Lung microvascular endothelial cell (primary cell): ENCODE measurements at places on chromosomes 2 and 18. TPM values are rescaled to one million over a fixed set of nuclear protein-coding genes. Genes with fewer than 3 reads are reported as not detected.

GRCh38 chr2:99786636-99787390 is 297.0 kb upstream of the REV1 start:
- DNase-seq: no peak

DNA sequence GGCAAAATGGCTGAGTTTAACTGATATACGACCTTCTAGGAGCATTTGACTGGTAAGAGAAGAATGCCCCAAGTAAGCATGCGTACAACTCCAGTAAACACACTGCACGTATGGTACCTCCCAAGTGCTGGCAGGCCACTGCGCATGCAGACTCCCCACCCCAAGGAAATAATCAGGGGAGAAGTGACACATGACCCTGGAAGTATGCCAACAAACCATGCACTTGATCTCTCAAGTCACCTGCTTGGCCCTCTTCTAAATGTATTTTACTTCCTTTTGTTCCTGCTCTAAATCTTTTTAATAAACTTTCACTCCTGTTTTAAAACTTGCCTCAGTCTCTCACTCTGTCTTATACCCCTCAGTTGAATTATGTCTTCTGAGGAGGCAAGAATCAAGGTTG is 129.8 kb upstream of the COL5A2 start:
- DNase-seq: no peak

- no peak for DNase-seq
Observed at GRCh38 chr2:167048829-167049228, 160.5 kb downstream of the XIRP2 start.

- no peak for DNase-seq
Observed at GRCh38 chr2:162113088-162113775, 38.8 kb downstream of the GCG start.

GRCh38 chr2:109409321-109410038 is 204.3 kb downstream of the SEPTIN10 start:
- DNase-seq: no peak

DNA sequence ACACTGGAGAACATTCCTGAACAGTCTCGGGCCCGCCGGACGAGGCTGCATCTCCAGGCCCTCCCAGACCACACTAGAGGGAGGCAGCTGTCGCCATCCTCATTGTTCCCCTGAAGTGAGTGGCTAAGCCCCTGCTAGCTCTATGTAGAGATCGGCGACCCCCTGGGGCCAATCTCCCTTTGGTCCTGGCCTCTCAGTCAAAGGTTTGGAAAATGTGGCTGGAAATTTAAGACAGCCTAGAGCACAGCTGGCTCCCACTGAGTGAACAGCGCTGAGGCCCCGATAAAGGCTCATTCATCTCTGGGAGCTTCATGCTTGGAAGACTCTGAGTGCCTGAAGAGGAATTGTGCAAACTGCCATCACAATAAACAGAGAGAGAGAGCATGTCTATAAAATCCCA is 360.3 kb downstream of the CLIP4 start:
- DNase-seq: no peak

DNA sequence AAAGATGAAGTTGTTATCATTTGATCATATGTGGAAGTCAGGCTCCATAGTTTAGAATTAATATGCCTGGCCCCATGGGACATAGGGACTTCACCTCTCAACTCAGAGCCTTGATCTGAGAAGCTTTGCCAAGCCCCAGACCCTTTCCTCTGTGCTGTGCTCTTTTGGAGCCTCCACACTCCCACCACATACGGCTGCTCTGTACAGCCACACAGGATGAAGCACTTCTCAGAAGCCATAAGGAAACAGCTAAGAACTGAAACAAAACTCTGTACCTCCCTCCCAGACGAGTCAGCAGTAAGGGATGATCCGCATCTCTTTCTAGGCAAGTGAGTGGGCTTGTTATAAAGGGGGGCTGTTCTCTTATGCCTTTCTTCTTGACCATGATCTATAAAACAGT is 66.5 kb downstream of the CAB39 start:
- peak; percentile 26 for DNase-seq

GRCh38 chr2:147636238-147636882 is 208.5 kb upstream of the ACVR2A start:
- DNase-seq: no peak

- DNase-seq: no peak
Observed at GRCh38 chr18:12373116-12373770, 3.8 kb downstream of the AFG3L2 start.

GRCh38 chr2:45649858-45650811 is 1.3 kb upstream of the PRKCE start:
- peak; percentile 67 for DNase-seq

- DNase-seq: no peak
Observed at GRCh38 chr2:208579678-208580077, 173.1 kb downstream of the PTH2R start.

DNA sequence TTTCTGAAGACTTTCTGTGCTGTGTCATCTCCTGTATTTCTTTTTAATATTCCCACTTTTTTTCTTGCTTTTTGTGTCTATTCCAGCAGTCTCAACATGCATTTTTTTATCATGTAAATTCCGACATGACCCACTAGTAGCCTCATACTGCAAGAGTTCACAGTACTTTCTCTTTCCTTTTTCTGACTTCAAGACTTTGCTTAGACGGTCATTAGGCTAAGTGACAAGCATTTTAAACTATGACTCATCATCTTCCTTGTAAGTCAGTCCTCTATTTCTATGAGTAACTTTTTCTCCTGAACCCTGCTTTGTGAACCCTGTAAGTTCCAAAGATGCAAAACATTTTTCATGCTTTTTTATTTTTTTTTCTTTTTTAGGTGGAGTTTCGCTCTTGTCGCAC is 381.2 kb downstream of the TXNL1 start:
- no peak for DNase-seq

DNA sequence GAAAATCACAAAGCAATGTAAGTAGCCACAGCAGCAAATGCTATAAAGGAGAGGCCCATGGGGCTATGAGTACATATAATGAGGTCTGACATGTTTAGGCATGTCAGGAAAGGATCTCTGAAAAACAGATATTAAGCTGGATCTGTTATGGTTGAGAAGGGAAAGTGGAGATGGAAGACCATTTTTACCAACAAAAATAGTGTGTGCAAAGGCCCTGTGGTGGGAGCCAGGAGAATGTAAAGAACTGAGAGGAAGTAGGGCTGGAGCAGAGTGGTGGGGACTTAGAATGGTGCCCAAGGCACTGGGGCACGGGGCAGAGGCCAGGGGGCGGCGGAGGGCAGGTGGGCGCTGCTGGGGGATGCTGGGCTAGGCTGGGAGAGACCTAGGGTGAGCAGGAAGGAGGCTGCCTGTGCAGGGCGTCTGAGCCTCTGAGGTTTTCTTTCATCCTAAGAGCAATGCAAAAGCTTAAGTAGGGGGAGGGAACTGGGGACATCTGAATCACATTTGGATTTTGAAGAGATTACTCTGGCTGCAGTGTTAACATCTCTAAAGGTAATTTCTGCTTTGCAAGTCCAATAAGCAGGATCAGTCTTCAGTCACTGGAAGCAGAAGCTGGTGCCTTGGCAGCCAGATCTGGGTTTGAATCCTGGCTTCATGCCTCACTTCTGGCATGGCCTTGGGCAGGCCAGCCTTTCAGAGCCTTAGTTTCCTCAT is 4.9 kb upstream of the AGFG1 start:
- no peak for DNase-seq

GRCh38 chr18:58402951-58403702 is 225.8 kb downstream of the ALPK2 start:
- no peak for DNase-seq

GRCh38 chr2:199955339-199956061 is at the start of the genes MAIP1 and TYW5:
Gene MAIP1 (plus strand): TSS chr2:199955582. CDS start chr2:199955799, 217 bp downstream.
Gene TYW5 (minus strand): TSS chr2:199955491. CDS start chr2:199955470, 21 bp downstream.
- DNase-seq: peak; percentile 85

- no peak for DNase-seq
Observed at GRCh38 chr2:25701801-25702200, 28.4 kb upstream of the DTNB start.

- peak; percentile 73 for DNase-seq
Observed at GRCh38 chr2:96145036-96145847, at the start of gene DUSP2. Gene DUSP2 (minus strand): TSS chr2:96145440. CDS start chr2:96145354, 86 bp downstream.

GRCh38 chr2:239370876-239371725 is 29.7 kb downstream of the HDAC4 start:
- no peak for DNase-seq

GRCh38 chr2:11160256-11160655 is 5.0 kb downstream of the SLC66A3 start:
- DNase-seq: no peak

DNA sequence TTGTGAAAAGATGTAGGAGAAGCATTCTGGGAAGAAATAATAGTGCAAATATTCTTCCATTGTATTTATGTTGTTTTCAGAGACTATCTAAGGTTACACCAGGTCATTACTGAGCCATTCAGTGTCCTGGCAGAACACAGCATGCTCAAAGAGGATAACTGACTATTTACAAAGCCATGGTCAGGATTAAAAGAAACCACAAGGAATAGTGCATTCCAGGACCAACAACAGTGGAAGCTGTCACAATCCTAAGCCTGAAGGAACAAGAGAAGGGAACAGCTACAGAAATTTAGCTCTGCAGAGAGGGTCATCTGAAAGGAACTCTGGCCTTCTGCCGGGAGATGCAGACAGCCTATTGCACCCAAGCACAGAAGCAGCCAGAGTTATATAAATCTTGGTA is 116.7 kb downstream of the DSC3 start:
- no peak for DNase-seq

DNA sequence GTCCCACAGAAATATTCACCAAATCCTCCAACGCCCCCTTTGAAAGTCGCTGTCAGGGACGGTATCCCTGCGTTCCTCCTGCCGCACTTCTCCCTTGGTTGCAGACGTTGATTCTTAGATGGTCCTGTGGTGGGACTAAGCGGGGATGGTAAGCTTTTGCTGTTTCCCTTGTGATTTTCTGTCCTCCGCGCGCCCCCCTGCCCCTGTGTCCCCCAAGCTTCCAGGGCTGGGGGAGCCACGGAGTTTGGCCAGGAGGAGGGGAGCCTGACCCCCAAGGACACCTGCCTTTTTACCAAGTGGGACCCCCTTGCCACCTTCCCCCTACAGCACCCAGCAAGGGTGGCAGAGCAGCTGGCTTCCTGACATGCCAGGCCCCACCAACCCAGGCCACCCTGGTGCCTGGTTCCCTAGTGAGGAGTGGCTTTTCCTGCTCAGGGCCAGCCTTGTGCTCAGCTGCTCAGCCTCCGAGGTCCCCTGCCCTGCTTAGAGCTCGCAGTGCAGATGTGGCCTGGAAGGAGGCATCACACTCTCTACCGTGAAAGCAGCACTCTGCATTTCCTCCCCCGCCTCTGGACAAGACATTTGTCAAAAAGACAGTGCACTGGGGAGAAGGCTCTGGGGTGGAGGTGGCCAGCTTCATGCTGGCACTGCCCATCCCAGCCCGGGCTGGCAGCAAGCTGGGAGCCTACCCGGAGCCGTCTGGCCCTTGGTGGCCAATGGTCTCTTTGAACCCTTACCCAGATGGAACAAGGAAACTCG is 49.4 kb downstream of the TWIST2 start:
- DNase-seq: no peak

- no peak for DNase-seq
Observed at GRCh38 chr2:234145511-234145910, 95.0 kb downstream of the SPP2 start.

- DNase-seq: no peak
Observed at GRCh38 chr2:181841079-181841478, 50.5 kb upstream of the ITPRID2 start.

- no peak for DNase-seq
Observed at GRCh38 chr2:165847001-165847400, 53.0 kb upstream of the GALNT3 start.

DNA sequence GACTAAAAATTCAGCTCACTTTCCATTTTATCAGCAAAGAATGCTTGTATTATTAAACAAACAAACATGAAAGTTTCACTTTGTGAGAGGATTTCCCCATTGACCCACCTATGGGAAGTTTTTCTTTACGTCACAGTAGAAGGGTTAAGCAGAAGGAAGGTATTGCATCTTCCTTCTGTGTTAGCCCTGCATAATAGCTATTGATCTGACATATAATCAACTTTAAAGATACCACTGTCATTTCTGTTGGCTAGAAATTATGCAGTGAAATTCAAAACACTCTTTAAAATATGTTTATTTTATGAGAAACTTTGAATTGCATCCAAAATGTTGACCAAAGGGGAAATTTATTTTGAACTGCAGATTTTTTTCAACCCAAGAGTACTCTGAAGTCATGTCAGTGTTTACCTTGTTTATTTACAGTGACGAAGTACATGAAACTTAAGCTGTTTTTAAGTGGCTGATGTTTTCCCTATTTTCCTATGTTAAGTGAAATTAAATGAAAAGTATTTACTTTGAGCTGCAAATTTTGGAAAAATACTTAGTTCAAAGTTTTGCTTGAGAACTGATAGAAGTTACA is 566.4 kb downstream of the ZEB2 start:
- DNase-seq: no peak

- peak; percentile 61 for DNase-seq
Observed at GRCh38 chr2:177758591-177759371, 313.8 kb downstream of the PDE11A start.

DNA sequence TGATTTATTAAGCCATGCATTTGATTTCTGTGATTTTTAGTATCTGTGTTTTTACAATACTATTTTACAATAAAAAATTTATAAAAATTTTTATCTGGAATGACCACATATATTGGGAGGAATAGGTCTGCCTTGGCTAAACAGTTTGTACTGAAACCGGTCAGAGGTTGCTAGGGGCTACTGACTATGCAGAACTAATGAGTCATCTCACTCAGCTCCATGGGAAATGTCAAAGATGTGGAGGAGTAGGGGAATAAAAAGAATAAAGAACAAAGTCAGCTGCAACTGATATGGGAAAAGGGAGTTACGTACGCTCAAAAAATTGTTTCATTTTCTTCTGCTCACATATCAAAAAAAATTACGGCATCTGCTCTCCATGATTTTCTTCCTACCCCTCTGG is 8.6 kb upstream of the TMEM163 start:
- peak; percentile 14 for DNase-seq

GRCh38 chr2:111678161-111678560 is 205.8 kb downstream of the ANAPC1 start:
- no peak for DNase-seq

DNA sequence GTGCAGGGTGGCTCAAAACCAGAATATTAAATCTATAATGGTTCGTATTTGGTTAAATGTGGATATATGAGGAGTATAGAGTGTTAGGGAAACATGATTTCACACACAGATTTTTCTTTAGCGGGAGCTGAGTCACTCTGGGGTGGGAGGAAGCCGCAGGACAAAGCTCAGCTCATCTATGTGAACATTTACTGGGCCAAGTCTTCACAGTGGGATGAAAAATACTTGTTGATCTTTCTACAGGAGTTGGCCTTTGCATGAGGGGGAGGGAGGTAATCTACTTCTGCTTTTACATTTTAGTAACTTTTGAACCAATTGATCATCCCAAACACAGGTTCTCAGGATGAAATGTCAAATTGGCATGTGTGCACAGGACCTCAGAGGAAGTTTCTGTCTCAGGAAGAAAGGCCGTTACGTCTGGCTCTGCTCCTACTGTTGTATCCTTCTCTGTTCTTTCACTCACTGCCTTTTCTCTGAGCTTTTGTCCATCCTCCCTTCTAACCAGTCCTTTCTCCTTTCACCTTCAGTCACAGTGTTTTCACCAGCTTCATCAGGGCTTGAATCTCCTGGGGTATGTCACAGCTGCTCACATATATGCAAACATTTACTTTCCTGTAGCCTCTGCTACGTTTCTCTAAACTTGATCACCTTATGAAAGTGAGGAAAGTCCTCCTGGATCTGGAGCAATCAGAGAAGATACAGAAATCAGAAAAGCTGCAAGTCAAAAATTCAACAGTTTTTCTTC is 943.3 kb upstream of the FANCL start:
- DNase-seq: no peak

NDC80 gene
- total RNA-seq: 3.2 and 13.1 TPM in 2 replicates

ATP6V1B1 gene
- not detected in 2 replicates for total RNA-seq

PDK1 gene
- 4.6 and 5.2 TPM in 2 replicates for total RNA-seq

MC5R gene
- total RNA-seq: not detected in 2 replicates

SAG gene
- total RNA-seq: not detected in 2 replicates

RAB27B gene
- total RNA-seq: under 0.01 TPM in 1 of 2 replicates, not detected in the other

PLCL1 gene
- 0.20 and 1.7 TPM in 2 replicates for total RNA-seq

RTKN gene
- 11.8 and 28.4 TPM in 2 replicates for total RNA-seq

PKP4 gene
- 27.9 and 43.7 TPM in 2 replicates for total RNA-seq

ZNF521 gene
- 74.3 and 130 TPM in 2 replicates for total RNA-seq
